Myocyte (in vitro differentiated cells): ENCODE measurements at places on chromosomes 3 and 15.

DNA sequence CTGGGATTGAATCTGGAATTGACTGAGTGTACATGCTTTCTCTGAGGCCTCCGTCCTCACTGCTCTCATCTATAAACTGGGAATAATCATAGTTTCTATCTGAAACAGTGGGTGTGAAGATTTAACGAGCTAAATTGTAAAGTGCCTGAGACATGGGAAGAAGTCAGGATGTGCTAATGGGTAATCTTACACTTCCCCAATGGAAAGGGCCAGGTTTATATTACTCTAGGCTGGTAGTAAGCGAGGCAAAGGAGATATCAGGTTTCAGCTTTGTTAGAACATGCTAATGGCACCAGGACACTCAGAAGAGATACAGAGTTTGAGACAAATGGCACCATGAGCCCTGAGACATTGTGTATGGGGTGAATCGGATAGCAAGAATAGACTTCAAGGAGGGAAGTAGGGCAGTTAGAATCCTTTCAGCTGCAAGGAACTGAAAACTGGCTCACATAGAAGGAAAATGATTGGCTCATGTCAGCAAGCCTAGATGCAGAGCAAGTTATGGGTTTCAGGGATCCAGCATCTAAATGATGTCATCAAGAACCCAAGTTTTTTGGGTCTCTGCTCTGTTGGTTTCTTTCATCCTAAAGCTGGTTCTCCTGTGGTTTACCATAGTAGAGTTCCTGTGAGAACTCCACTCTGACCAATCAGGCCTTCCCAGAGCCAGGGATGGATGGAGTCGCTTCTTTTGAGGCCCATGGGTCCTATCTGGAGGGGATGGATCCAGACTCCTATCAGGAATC lies 21.8 kb downstream of the FLNB start:
- no peak for DNase-seq

DNA sequence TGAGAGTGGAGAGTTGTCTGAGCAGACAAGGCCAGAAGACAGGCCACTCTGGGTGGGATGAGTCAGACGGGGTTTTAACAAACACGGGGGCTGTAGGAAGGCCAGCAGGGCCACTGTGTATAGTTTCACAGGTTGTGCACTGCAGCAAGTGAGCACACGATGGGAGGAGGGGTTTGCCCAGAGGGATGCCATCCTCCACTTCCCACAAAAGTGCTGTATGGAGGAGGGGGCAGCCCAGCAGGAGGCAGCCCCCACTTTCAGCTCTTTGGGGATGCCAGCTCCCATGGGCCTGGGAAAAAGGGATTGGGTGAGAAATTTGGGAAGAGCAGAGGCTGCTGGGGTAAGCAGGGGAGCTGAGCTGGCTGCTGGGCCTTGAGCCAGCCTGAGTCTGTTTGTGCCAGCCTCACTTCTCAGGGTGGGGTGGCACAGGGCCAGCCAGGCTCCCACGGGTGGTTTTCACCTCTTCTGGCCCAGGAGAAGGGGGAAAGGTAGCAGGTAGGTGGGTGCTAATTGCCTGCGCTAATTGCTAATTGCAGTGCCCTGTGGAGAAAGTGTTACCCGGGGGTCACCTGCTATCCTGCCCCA lies 6.7 kb downstream of the ZBTB47 start:
- no peak for DNase-seq

DNA sequence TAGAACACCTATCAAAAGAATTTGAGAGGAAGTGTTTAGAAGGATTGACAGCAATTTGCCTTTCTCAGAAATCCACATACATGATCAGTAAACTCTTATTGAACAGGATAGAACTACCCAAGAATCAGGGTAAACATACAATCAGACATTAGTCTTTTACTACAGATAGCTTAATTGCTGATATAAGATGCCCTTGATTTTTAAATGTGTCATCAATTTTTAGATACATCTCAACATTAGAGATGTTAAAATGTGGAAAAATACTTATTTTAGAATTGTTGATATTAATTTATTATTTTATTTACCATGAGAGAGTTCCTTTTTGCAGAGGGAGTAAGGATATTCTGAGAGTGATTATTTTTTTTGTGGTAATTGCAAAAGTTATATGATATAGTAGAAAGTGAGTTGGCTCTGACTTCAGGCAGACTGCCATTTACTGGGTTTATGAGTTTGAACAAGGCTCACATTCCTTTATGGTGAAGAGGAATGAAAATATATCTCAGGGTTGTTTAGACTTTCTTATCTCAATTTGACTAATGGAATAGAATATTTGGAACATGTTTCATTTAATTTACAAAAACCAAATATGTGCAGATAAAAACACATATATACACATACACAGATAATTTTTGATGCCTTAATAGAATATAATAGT lies 302.8 kb upstream of the GOLIM4 start:
- no peak for DNase-seq

DNA sequence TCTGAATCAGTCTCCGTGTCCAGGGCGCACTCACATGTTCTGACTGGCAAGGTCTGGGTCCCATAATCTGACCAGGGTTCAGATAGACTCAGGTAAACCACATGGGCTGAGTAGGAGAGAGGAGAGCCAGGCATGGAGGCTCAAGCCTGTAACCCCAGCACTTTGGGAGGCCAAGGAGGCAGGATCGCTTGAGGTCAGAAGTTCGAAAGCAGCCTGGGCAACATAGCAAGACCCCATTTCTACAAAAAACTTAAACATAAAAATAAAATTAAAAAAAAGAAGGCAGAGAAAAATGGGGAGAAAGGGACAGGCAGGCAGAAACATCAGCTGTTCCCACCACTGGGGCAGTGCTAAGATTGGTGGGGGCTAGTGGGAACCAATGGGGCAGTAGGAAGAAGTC lies 5.4 kb downstream of the TMEM43 start:
- no peak for DNase-seq
